ENCODE measurements at places on chromosomes 5 and 9.

DNA sequence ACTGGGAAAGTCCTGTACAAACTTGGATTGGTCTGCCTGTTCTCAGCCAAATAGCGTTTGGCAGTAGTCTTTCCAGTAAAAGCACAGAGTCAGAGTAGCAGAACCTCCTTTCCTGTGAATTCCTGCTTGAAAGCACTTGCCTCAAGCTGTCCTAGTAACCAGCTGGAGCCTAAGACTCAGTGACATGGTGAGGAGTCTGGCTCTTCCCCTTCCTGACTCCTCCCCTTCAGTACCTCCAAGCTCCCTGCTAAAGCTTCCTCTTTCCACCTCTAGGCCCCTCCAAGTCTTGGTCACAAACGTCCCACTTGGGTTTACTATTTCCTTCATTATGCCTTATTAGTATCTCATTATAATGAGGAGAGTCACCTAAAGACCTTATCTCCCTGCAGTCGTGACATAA lies 21.4 kb upstream of the FAM81B start:
- DNase-seq: no peak

DNA sequence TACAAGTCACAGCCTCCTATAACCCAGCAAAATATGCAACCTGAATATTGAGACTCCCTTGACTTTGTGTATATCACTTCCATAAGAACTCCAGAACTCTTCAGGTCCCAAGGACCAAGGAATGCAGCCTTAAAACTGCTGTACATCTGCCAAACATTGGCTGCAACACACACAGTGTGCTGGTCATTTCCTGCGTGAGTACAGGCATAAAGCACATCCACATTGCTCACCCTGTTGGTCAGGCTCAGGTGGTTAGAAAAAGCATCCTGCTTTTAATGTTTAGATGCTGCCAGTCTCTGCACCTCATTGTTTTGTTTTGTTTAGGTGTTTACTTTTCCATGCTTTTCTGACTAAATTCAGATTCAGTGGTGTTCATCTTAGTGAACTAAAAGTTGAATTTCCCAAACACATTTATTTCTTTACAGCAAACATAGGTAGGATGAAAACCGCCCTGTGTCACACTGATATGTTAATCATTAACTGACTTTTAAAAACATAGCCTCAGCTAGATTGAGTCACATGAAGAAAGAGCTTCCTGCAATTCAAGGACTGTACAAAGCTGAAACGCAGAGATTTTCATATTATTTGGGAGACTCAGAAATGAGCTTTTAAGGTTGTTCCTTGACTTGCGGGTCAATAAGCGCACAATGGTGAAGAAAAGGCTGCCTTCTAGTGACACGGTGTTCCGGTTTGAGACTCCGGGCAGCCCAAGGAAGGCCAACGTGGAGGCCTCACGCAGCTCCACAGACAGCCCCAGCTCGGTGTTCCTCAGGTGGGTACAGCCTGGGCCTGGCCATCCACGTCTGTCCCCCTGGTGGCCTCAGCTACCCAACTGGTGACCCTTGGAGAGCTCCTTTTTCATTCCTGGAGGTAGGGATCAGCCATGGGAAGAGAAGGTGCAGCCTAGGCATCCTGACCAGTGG lies 52.2 kb upstream of the GRAMD2B start:
- DNase-seq: peak; percentile 47

DNA sequence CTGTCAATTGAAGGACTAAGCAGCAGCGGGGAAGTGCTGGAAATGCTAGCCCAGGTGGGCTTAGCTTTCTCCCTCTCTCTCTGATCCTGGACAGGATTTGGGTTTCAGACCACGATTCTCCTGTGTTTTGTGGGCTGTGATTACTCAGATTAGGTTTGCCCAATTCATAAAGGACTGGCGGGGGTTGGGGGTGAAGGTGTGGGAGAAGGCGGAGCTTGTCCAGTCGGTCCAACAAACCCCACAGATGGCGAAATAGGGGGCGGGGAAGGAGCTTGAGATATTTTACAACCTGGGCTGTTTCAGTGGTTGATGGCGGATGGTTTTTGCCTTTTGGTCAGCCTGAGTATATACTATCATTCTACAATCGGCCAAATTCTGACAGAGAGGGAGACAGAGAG lies 35.2 kb downstream of the PCDHAC2 start:
- DNase-seq: peak; percentile 72

DNA sequence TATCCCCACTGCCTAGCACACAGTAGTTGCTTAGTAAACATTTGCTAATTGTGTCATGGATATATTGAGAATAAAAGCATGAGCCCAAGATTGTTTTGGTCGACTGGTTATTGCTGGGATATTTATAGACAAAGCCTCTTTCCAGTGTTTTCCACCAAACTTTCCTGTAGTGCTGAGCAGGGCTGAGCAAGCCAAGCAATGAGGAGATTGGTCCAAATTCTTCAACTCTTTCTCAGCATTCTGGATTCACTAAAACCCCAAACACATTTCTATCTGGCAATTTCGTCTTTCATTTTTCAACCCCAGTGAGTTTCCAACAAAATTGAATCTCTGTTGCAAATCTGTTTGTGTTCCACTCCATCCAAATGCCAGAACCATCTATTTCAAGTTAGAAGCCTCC lies 31.9 kb upstream of the TARS1 start:
- DNase-seq: no peak

DNA sequence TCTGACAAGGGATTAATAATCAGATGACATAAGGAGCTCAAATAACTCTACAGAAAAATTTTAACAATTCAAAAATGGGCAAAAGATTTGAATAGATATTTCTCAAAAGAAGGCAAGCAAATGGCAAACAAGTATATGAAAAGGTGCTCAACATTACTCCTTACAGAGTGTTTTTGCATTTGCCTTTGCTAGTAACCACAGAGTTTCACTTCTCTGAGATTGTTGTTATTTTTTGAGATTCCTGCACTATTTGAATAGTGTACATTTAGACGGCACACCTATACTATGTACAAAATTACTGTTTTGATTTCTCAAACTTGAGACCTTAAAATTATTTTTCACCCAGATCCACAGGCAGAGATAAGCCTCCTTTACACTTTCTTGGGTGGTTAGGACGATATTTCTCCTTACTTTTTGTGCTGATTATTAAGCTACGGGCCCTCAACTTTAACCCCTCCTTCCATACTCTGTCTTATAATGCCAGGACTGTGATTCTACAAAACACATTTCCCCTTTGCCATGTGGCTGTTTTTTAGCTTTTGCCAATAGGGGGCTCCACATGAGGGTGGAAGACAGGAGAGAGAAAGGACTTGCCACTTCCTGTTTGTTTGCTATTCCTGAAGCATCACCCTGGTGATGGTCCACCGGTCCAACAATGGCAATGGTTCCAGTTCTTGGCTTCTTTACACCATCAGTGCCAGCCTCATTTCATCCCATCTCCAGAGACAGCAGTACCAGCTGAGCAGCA lies 65.0 kb upstream of the DAP start:
- no peak for DNase-seq

DNA sequence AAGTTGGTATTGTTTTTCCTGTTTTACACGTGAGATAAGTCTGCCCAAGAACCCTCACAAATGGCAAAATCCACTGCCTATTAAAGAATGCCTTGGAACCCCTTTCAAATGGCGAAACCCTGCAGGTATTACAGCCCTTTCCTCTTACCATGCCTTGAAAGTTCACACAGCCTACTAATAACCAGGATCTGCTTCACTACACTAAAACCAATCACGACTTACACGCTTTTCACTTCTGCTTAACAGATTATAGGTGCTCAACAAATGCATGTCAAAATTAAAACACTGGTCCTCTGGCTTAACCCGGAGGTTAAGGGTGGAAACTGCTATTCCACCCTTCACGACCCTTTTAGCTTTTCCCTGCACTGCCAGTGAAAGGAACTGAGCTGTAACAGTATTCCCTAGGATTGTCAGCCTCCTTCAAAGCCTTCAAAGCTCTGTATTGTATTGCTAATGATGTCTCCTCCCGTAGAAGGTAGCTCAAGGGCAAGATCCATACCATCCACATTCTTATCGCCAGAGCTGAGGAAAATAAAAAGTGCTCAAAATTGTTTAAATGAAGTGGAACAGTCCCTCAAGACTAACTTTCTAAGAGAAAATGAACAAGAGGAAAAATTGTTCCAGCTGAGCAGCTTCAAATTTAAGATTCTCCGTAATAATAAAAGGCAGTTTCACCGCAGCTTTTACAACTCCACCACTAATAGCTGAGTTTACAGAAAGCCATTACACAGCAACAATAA lies 997 bp downstream of the AUH start:
- peak; percentile 12 for DNase-seq

- DNase-seq: peak; percentile 62
Measured at GRCh38 chr9:128215491-128216409, 12.6 kb downstream of the DNM1 start.

GRCh38 chr5:172942556-172942955 lies 16.7 kb upstream of the RPL26L1 start:
- DNase-seq: no peak
